NCI-H1092 (cell line): ENCODE measurements at places on chromosomes 3 and 15.

GRCh38 chr3:185789134-185789533 lies 35.7 kb downstream of the IGF2BP2 start:
- DNase-seq = no peak

DNA sequence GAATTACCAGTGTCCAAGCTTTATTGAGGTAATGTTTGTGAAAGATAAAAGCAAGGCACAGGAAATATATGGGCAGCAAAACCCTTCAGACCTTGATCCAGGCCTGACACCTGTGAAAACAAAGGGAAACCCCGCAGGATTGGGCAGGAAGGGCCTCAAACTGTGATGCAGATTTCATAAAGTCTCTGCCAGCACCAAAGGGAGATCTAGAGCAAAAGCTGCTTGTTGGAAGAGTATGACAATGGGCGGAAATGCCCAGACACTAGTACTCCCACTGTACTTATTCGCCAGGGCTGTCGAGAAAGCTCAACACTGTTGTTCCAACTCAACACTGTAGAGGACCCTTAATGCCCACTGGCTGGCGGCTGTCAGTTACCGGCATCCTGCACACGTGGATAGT lies 207.9 kb downstream of the CD47 start:
- DNase-seq = no peak

- DNase-seq = no peak
Observed at GRCh38 chr3:64216274-64217147, 8.8 kb downstream of the PRICKLE2 start.

DNA sequence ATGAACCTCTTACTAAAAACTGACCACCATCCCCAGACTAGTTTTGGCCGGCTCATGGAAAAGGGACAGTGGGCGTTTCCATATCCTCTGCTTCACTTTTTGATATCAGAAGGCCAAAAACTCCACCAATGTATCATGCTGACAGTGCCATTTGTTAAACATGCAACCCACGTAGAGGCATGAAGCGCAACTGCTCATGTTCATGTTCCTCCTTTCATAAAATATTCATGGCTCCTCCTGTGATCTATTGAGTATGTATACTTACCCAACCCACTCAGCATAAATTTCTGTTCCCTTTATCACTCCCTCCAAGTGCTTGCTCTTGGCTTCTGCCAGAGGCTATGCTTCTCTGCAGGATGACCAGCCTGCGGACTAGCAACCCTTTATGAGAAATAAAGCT lies 58.7 kb upstream of the TGFBR2 start:
- no peak for DNase-seq

DNA sequence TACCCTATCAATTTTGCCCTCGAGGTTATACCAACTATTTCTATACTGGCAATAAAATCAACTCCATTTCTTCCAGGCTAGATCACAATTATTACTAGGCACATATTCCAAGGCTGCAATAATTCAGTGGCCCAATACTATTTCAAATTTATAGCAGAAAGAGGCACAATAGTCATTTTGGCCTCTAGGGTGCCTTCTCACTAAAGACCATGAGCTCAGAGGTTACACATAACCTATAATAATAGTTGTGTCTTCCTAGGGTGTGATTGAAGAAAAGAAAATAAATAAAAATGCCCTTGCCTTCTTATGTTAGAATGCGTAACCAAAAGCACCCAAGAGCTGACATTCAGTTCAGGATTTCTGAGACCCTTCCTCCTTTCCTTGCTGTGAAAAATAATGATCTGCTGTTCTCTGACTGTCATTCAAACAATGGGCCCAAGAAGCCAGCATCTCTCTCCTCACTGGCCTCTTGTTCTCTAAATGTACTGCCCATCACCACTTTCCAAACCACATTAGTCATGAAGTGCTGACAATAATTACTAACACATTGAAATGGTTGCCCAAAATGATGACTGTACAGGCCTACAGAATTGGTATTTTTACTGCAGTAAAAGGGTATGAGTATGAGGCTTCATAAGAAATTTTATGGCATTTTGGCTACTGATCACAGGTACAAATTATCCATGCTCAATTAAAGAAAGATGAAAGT lies 244.8 kb downstream of the LRRN1 start:
- DNase-seq = no peak
